ENCODE measurements at places on chromosomes 1 and 21.

- no peak for DNase-seq
These were observed 23.9 kb upstream of the CCDC190 start for GRCh38 chr1:162884831-162885230.

- no peak for DNase-seq
These were observed 16.4 kb upstream of the RNF186 start for GRCh38 chr1:19831441-19831840.

DNA sequence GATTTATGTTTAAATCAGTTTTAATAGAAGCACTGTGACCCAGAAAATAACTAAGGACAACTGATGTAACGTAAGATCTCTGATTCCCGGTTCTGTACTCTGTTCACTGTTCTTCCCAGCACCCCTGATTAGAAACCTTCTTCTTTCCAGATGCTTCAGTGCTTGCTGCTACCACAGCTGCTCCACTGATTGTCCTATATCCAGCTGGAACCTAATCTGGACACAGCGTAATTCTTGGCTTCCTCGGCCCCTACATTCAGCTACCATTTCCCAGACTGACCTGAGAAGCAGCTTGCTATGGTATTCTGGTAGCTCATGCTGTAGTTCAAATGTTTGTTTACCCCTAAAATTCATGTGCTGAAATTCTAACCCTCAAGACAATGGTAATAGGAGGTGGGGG lies 302.7 kb downstream of the GRIK1 start:
- DNase-seq: no peak

DNA sequence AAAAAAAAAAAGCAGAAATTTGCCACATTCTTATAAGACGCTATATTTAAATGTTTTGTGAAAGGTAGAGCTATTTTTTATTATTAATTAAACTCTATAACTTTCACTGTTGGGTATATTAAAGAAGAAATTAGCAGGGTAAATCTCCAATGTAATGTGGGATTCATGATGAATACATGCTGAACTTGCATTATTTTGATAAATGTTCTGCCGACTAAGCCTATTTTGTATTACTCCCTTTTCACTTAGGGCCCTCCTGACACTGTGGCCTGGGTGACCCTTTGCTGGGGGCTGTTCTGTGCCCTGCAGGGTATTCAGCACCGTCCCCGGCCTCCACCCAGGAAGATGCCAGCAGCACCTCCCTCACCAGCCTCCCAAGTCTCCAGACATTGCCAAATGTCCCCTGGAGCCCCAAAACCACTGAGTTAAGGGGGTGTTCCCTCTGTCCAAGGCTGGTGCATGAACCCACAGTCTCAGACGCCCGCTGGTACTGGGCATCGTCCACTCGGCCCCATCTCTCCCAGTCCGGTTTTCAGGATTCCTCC lies 22.5 kb downstream of the RSPH1 start:
- DNase-seq: no peak

- no peak for DNase-seq
These were observed 491.5 kb downstream of the NUF2 start for GRCh38 chr1:163813251-163813650.

DNA sequence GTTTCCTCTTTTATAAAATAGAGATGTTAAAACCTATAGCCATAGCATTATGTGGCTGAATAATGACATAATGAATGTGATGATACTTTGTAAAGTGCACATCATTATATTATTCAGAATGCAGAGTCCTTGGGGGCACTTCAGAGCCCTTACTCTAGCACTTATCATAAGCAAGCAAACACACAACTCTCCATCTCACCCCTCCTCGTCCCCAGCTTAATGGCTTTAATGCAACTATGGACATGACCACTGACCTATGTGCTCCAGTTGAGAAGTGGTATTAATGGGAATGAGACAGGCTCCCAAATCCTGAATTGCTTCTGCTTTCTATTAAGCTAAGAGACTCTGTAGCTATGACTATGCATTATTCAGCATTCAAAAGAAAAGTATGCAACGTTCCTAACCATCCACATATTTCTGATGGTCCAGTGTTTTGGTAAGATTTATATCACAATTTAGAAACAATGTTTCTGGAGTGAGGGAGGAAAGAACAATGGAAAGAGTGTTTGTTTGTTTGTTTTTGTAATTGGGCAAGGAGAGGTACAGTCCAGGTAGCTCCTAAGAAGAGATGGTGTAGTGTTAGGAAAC lies 194.0 kb upstream of the PLXNA2 start:
- no peak for DNase-seq

DNA sequence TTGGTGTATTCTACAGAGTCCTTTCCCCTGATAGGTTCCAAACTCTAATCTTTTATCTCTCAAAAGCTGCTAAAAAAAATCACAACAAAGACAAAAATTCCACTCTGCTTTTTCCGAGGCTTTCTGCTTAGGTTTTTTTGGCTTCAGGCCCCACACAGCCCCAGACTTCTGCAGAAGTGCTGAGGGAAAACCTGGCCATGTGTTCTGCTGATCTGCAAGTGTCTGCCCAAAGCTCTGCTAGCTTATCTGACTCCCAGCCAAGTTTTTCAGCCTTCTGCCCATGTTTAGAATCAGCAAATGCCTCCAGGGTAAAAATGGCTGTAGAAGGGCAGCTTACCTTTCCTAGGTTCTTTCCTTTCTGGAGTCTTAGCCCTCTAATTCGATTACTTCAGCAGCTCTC lies 28.4 kb downstream of the DISP3 start:
- no peak for DNase-seq

DNA sequence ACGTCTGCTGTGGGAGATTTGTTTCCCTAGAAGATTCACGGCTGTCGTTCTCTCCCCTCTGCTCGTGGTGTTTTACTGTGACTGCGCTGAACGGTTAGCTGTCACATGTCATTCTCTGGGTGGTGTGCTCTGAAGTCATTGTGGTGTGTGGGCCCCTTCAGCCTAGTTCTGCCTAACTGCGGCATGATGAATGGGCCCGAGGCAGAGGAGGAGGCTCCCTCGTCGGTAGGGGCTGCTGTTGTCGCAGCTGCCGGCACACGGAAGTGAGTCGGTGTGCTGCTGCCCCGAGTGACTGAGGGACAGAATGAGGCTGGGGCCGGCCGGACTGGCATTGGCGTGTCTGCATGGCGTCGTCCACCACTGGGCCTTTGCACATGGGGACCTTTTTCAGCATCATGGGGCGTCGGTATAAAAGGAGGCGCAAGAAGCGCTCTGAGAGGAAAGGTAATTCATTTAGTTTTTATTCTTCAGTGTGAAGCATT lies 77.9 kb downstream of the ADARB1 start:
- DNase-seq: peak; percentile 98

DNA sequence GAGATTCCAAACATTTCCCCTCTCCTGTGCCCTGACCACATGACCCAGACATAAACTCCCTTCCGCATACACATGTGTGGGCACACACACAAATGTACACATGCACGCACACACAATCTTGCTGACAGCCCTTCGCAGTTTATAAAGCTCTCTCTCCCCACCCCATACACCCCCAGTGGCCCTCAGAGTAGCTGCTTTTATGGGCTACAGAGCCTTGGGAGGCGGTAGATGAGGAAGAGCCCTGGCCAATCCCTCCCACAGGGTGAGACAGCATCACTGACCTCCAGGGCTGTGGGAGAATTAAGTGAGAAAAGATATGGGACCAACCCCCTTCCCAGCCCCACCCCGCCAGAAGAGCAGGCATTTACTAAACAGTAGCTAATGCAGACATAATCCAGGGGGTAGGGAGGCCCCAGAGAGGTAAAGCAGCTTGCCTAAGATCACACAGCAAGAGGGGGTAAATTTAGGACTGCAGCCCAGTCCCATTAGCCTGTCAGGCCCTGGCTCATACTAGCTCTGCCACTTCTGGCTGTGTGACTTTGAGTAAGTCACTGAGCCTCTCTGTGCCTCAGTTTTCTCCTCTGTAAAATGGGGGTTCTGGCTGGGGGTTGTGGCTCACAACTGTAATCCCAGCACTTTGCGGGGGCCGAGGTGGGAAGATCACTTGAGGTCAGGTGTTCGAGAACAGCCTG lies 5.1 kb downstream of the SDC3 start:
- peak; percentile 37 for DNase-seq

- DNase-seq: no peak
These were observed 80.8 kb upstream of the PAPPA2 start for GRCh38 chr1:176382163-176382562.

GRCh38 chr1:34779526-34779925 lies 1.5 kb upstream of the GJB3 start:
- DNase-seq: no peak

GRCh38 chr1:18976096-18976495 lies 19.6 kb upstream of the IFFO2 start:
- no peak for DNase-seq

- peak; percentile 84 for DNase-seq
These were observed 66.7 kb downstream of the CCDC30 start for GRCh38 chr1:42529724-42530181.

DNA sequence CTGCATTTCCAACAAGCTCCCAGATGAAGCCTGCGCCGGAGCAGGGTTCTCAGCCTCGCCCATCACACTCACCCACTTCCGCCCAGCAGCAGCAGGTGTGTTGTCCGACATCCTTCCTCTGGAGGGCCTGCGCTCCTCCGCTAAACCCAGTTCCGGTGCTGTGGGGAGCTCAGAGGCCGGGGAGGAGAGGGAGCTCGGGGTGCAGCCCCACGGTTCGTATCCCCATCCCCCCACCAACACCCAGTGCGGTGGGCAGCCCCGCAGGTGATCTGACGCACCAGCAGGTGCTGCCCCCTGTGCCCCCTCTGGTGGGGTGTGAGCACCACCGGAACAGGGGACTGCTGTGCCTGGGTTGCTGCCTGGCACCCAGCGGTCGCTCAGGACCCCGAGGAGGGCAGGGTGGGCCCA lies 3.4 kb upstream of the PEX10 start:
- DNase-seq: no peak

DNA sequence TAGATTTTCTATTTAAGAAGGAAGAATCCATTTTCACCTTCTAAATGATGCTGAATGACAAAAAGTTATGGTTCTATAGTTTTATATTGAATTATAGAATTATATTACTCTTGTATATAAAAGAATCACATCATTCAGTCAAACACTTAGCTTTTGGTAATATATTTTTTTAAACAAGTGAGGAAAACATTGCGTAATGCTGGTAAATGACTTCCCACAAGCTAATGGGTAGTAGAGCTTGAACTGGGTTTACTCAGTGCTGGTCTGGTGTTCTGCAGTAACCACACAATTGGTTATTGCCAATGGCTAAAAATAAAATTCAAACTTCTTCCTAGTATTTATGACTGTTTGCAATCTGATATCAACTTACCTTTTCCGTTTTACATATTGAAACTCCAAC lies 10.6 kb upstream of the GIPC2 start:
- no peak for DNase-seq

- no peak for DNase-seq
These were observed 21.2 kb downstream of the JAM2 start for GRCh38 chr21:25660233-25660632.
